ENCODE measurements at places on chromosomes 2 and 18. TPM values are rescaled to one million over a fixed set of nuclear protein-coding genes. Genes with fewer than 3 reads are reported as not detected.

ADAM23 gene
- total RNA-seq: 0.12 TPM

CCDC102B gene
- total RNA-seq: 17.2 TPM

ARHGEF33 gene
- total RNA-seq: 0.61 TPM

GPR155 gene
- total RNA-seq: 3.6 TPM

ALPI gene
- total RNA-seq: not detected

DNMT3A gene
- total RNA-seq: 16.9 TPM

NT5C1B gene
- total RNA-seq: not detected

DPP4 gene
- total RNA-seq: 41.2 TPM

CLEC4F gene
- total RNA-seq: not detected

AGXT gene
- total RNA-seq: not detected

Data from hair follicle dermal papilla cell (primary cell).